CD4-positive, alpha-beta T cell treated with Interleukin-4 for 1 hour (primary cell): ENCODE measurements at places on chromosomes 2 and 18.

DNA sequence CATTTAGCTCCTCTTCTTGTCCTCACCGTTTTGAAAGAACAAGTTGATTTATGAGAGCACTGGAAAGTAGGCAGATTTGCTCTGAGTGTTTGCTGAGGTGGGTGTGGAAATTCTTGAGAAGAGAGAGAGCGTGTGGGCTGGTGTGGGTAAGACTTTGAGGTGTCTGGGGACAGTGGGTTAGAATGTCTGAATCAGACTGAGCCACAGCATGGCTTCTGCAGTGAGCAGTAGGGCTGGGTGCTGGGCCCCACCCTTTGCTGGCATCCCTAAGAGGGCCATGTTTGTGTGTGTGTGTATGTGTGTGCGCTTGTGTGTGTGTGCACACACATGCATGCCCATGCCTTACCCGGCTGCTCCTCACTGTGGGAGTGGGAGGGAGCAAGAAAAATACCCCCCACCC is 63.7 kb downstream of the COPS8 start:
- DNase-seq = no peak

- DNase-seq = no peak
These were observed 193.0 kb upstream of the NETO1 start for GRCh38 chr18:73060666-73061288.

DNA sequence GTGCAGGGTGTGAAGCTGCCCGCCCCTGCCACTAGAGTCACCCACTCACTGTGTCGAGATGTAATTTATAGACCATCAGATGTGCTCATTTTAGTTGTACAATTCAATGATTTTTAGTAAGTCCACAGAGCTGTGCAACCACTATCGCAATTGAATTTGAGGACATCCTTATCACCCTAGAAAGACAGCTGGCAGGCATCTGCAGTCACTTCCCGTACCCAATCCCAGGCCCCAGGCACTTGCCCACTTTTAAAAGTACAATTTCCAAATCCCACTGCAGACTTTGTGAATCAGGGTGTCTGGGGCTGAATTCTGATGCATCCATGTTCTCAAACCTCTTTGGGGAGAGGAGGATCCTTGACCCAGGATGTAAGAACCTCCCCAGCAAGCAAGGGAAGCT is 521.3 kb upstream of the SALL3 start:
- no peak for DNase-seq

- DNase-seq = no peak
These were observed 1319.7 kb upstream of the CRIM1 start for GRCh38 chr2:35035883-35036282.

GRCh38 chr2:28594332-28595108 is 98.7 kb downstream of the PLB1 start:
- peak; percentile 88 for DNase-seq

DNA sequence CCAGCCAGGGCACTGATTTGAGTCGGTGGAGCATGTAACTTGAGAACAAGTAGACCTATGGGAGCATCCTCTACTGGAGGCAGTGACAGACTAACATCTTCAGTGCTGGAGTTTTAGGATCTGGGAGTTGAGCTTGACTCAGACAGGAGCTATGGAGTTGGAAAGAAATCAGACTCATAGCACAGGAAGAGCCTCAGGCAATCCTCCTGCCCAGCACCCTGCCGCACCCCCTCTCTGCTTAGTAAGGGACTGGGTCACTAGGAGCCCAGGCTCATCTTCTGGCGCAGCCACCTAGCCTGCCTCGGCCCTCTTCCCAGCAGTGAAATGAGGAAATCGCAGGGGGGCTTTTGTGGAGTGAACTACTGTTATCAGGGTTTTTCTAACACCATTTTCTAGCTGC is 3.6 kb downstream of the ARID5A start:
- no peak for DNase-seq

- DNase-seq = no peak
These were observed 58.5 kb downstream of the BCL2 start for GRCh38 chr18:63261029-63261428.

GRCh38 chr2:18346344-18346743 is 214.1 kb downstream of the RDH14 start:
- no peak for DNase-seq

- no peak for DNase-seq
These were observed 8.3 kb downstream of the TCF4 start for GRCh38 chr18:55579501-55580270.

DNA sequence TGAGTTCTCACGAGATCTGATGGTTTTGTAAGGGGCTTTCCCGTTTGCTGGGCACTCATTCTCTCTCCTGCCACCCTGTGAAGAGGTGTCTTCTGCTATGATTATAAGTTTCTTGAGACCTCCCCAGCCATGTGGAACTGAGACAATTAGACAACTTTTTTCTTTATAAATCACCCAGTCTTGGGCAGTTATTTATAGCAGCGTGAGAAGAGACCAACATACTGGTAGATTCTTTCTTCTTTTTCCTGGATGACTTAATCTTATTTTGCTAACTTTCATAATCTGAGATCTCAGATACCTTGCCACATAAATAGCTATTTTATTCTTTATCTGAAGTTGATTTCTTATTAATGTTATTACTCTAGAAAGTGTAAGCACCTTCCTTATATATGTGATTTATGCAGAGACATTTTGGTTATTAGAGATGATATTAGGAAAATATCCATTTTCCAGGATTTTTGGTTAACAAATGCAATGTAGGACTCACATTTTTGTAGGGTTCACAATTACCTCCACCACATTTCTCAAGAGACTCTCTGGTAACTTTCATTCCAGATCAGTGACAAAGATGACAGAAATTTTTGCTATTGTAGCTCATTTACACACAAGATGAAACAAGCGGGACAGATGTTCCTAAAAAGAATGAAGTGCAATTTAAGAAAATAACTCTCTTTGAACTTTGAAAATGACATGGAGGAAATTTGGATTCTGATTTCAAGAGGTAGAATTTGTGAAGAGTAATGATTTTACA is 97.9 kb upstream of the RND3 start:
- DNase-seq = no peak

DNA sequence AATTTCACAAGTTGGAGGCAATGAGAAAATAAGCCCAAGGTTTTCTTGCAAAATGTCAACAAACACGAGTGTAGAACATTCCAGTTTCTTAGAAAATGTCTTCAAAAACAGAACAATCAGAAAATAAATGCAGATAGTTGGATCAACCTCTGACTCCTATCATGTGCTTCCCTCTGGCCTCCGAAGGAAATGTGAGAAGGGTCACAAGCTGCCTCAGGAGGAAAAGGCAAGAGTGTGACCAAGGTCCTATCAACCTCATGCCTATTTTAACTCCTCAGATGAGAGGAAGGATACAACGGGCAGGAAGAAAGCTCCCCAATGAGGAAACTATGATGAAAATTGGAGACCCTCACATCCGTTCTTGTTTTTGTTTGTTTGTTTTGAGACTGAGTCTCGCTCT is 7.9 kb downstream of the SCYGR5 start:
- no peak for DNase-seq

GRCh38 chr2:121524685-121525425 is 5.8 kb upstream of the RNU4ATAC start:
- no peak for DNase-seq

DNA sequence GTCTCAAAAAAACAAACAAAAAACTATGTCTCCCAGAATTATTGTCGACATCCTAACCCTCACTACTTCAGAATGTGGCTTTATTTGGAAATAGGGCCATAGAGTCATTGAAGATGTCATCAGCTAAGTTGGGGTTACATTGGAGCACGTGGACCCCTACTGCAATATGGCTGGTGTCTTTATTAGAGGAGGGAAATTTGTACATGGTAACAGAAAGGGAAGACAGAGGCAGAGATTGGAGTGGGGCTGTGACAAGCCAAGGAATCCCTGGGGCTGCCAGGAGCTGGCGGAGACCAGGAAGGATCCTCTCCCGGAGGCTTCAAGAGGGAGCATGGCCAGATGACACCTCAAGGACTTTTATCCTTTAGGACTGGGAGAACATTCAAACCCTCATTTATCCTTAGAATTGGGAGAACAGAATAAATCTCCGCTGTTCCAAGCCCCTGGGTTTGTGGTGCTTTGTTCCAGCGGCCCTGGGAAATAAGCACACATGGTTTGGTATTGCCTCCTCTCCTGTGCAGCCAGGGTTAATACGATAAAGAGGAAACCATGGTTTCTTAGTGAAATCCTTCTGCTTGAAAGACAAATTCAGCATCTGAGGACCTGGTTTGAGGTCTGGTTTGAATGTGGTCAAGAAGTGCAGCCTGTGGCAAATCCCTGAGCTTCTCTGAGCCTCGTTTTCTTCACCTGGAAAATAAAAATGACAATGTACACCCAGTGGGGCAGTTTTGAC is 184.7 kb downstream of the MYCN start:
- no peak for DNase-seq

DNA sequence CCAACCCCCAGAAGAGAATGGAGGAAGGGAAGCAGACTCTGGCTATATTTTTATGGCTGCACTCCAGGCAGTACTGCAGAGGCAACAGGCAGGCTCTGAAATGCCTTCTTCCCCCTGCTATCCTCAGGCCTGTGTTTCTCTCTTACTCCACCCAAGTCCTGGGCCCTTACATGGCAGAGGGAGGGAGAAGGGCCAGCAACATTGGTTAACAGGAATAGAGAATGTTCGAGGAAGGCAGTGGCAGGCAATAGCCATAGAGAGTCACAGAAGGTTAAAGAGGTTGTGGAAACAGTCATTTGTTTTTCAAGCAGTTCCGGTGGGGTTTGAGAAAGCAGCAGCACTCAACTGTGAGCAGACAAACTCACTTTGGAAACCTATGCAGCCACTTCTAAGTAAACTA is 15.1 kb upstream of the DARS1 start:
- no peak for DNase-seq

DNA sequence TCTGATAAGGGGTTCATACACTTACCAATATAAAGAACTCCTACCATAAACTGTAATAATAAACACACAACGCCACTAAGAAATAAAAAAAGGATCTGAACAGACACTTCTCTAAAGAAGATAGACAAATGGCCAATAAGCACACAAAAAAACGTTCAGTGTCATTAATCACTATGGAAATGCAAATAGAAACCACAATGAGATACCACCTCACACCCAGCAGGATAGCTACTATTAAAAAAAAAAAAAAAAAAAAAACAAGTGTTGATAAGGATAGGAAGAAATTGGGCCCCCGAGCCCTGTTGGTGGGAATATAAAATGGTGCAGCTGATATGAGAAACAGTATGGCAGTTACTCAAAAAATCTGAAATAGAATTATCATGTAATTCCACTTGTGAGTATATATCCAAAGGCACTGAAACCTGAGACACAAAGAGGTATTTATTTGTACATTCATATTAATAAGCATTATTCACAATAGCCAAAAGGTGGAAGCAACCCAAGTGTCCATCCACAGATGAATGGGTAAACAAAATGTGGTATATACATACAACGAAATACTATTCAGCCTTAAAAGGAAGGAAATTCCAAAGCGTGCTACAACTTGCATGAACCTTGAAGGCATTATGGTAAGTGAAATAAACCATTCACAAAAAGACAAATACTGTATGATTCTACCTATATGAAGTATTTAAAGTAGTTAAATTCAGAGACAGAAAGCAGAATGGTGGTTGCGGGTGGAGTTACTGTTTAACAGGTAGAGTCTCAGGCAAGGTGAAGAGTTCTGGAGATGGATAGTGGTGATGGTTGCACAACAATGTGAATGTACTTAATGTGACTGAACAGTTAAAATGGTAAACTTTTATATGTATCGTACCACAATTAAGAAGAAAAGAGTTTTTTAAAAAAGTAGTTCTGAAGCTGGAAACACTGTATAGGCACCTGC is 17.9 kb downstream of the REV1 start:
- DNase-seq = no peak

- no peak for DNase-seq
These were observed 165.2 kb downstream of the MTCL1 start for GRCh38 chr18:8870528-8870927.

- DNase-seq = no peak
These were observed 16.0 kb downstream of the CEP192 start for GRCh38 chr18:13007248-13007560.

DNA sequence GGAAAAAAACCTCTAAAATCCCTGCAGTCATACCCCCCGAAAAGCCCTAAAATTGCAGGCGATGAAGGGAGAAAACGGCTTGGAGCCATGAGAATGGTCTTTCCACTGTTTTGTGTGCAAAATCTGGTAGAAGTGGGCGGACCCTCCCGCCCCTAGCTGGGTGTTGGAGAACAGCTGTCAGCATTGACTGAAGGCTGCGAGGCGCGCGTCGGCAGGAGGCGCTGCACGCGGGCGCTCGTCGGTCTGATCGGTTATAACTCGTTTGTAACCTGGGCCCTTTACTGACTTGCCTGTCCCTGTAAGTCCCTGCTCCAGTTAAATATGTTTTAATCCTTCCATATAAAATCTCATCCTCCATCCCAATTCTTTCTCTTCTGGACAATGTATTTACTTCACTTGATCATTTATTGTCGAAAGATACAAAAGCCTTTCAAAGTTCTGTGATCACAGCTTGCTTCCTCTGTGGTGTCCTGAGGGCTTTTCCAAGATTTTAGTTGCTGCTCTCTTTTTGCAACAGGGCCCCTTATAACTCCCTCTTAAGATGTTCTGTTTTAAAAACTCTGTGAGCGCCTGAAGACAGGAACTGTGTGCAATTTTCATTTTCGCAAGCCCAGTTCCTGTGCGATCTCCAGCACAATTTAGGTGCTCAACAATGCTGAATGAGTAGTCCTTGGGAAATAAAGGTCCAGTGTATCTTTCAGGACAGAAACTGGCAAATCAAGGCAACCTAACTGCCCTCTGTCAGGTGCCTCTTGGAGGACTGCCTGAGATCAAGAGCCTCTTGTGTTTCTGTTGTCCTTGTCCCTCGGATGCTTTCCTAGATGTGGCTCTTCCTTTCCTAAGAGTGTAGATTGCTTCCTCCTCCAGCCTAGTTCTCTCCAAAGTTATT is 918 bp upstream of the HNRNPLL start:
- DNase-seq = peak; percentile 85

DNA sequence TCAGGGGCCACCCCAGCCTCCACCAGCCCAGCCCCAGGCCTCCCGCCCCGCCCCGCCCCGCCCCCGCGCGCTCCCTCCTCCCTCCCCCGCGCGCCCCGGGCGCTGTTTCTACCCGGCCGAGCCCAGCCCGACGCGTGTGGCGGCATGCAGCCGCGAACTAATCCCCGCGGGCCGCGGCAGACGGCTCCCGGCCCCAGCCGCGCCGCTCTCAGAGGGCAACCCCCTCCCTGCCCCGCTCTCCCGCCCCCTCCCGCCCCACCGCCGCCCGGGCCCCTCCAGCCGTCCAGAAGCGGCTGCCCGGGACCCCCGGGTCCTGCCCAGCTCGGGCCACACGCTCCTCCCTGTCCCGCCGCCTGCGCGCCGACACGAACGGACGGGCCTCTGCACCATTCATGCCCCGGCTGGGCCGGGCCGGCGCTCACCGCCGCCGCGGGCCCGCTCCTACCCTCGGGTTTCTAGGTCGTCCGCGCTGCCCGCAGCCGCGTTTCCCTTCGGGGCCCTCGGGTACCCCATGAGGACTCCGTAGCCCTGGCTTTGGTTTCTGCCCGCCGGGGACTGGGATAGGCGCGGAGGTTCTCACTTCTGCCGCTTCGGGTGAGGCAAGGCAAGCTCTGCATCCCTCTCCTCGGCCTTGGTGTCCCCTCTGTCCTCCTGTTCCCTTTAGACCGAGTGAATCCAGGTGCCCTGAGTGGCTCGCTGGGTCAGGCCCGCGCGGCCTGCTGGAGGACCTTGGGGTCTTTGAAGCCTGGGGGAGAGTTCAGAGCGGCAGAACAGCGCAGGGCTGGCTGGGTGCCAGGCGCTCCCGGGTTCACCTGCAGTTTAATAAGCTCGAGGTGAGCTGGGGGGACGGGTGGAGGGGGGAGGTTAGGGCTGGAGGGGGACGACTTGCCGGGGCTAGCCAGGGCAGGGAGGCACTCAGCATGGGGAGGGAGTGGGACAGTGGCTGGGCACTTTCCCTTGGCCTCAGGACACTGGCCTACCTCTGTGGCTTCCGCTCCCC is 3.1 kb downstream of the WNT10A start:
- peak; percentile 54 for DNase-seq
